ENCODE measurements at places on chromosomes 3 and 15.

- no peak for DNase-seq
Measured at GRCh38 chr3:75049533-75049932, 435.1 kb upstream of the CNTN3 start.

DNA sequence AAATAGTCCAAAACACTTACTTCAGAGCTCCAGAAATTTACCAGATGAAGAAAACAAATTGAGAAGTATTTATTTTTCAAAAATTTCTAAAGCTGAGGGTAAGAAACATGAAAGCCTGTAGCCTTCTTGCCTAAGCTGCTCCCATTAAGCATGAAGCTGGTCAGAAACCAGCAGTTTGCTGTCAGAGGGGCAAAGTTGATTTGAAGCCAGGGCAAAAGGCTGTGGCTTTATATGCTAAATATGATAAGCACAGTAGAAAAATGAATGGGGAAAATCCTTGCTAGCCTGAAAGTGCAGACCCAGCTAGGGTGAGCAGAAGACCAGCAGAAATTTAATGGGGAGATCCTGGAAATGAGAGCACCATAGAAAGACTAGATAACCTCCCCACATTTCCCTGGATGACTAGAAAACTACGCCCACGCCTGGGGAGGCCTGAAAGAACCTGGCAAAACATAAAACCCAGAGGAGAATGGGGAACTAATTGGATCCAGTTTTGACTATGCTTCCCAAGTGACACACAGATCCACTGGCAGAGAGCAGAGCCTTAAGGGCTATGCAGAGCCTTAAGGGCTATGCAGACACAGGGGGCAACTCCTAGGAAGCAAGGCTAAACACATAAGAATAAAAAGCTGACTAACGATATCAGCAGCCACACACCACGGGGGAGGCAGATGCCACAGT lies 43.0 kb upstream of the HEG1 start:
- DNase-seq, result no peak

GRCh38 chr15:72306211-72306785 lies 13.7 kb downstream of the CELF6 start:
- peak; percentile 59 for DNase-seq

GRCh38 chr15:38479266-38479665 lies 25.3 kb downstream of the FAM98B start:
- DNase-seq, result no peak

DNA sequence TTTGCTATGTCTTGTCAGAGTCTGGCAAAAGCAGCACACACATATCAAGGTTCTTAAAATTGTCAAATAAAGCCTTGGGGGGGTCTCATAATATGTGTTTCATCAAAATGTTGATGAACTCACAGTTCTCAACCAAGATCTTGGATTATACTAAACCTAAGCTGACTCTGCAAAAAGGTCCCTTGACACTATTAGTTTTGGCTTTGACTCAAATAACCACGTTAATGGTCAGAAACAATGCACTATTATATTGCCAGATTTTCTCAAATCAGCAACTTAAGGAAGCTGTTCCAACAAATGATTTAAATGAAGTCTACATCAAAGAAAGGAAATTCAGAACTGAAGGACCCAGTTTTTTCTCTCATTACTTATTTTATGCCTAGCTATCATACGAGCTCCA lies 1063.9 kb downstream of the ROBO1 start:
- no peak for DNase-seq

DNA sequence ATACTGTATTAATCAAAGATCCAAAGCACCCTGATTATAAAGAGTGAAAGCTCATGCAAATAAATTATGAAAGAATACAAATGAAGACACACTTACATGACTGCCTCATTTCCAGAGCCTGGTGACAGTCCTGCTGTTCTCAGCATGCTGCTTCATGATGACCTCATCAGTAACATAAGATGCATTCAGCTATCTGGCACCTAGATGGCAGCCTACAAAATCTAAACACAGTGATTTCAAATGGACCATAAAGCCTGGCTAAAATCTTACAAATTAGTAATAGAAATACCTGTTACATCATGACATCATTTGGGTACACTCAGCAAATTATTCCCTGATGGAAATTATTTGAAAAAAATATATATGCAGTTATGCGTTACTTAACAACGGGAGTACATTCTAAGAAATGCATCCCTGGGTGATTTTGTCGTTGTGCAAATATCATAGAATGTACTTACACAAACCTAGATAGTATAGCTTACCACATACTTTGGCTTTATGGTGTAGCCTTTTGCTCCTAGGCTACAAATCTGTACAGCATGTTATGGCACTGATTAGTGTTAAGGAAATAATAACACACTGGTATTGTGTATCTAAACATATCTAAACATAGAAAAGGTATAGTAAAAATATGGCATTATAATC lies 207.2 kb downstream of the EPHA3 start:
- peak; percentile 7 for DNase-seq

DNA sequence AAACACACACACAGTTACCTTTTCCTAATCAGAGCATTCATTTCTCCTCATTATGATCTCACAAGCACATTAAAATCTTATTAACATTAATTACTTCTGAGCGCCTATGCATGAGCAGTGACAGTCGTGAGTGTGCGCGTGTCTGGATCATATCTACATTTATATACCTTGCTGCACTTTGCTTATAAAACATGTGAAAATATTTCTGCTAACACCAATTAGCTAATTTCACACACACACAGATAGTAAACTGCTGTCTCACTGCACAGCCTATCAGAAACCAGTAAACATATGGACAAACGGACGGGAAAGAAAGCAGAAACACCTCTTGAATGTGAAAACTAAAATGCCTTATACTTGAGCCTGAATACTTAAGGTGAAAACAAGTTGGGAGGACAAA lies 64.8 kb downstream of the ZBTB20 start:
- DNase-seq, result no peak

Measured in NCI-H2171 treated with DMSO at 0.1 percent for 48 hours (cell line).